RPMI8226 (cell line): ENCODE measurements at places on chromosomes 6 and 20.

GRCh38 chr20:18496042-18496441 is 983 bp downstream of the RBBP9 start:
- DNase-seq: no peak

- DNase-seq: peak; percentile 80
Observed at GRCh38 chr6:163756079-163756478, 341.6 kb downstream of the QKI start.

- DNase-seq: no peak
Observed at GRCh38 chr6:156595476-156595875, 181.7 kb upstream of the ARID1B start.

DNA sequence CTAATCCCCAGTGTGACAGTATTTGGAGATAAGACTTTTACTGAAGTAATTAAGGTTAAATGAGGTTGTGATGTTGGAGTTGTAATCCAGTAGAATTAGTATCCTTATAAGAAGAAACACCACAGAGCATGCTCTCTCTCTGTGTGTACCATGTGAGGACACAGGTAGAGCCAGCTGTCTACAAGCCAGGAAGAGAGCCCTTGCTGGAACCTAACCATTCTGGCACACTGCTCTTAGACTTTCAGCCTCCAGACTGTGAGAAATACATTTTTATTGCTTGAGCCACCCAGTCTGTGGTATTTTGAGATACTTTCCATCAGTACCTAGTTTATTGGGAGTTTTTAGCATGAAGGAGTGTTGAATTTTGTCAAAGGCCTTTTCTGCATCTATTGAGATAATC is 110.2 kb downstream of the PHF3 start:
- DNase-seq: no peak

- DNase-seq: no peak
Observed at GRCh38 chr20:40644863-40645262, 44.2 kb downstream of the MAFB start.

- no peak for DNase-seq
Observed at GRCh38 chr20:44431502-44432234, 44.0 kb upstream of the TTPAL start.

DNA sequence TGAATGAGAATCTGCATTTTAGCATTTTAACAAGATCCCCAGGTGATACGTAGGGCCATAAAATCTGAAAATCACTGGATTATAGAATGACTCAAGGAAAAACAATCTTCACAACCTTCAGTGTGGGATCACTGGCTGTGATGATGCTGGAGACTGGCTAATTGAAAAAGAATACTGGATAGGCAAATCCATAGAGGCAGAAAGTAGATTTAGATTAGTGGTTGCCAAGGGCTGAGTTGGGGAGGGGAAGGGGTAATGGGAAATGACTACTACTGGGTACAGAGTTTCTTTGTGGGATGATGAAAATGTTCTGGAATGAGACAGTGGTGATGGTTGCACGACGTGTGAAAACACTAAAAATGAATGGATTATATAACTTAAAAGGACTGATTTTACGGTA is 84.1 kb downstream of the CDK19 start:
- no peak for DNase-seq

DNA sequence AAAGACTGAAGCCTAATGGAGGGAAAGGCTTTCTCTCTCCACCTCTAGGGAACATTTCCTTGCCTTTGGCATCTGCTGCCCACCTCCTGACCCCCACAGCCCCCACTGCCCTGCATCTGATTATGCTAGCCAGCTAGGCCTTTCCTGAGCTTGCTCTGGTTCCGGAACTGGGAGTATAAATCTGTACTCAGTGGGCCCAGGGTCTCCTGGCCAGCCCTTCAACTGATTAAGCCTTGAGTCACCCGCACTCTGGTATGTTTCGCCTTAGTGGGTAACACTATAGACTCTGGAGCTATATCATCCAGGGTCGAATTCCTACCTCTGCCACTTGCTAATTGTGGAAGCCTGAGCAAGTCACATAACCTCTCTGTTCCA is 45.6 kb upstream of the RIPOR2 start:
- DNase-seq: no peak

GRCh38 chr20:38951611-38952010 is 10.5 kb upstream of the DHX35 start:
- DNase-seq: no peak

GRCh38 chr20:61725966-61726365 is 339.7 kb downstream of the TAF4 start:
- no peak for DNase-seq

DNA sequence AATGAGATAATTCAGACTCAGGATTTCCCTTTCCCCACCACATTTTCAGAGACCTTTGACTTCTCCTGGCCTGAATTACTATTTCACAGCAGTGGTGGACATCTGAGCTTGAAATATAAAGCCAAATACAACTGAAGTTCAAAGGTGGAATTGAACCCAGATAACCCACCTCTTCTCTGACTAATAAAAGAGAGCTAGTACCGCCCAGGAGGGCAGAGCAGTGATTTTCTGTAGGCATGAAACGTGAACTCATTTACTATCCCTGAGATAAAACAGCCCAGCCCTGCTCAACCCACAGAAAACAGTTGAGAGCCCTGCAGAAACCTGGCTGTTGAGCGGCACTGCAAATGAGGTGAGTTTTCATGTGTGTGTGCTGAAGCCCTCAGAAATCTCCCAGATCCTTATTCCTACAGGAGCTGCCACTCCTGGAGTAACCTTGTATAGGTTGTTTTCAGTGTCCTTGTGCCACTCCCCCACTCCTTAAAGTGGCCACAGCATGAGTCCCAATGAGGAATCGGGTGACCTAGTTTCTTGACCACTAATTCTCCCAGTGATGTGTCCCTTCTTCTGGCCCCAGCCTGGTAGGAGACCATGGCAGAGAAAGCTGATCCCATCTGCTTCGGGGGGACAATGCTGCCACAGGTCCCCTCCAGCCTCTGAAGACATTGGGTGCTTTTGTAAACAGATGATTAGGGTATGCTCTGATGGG is 99.2 kb downstream of the NOL4L start:
- no peak for DNase-seq

- peak; percentile 60 for DNase-seq
Observed at GRCh38 chr6:37648465-37649330, 49.0 kb downstream of the MDGA1 start.

DNA sequence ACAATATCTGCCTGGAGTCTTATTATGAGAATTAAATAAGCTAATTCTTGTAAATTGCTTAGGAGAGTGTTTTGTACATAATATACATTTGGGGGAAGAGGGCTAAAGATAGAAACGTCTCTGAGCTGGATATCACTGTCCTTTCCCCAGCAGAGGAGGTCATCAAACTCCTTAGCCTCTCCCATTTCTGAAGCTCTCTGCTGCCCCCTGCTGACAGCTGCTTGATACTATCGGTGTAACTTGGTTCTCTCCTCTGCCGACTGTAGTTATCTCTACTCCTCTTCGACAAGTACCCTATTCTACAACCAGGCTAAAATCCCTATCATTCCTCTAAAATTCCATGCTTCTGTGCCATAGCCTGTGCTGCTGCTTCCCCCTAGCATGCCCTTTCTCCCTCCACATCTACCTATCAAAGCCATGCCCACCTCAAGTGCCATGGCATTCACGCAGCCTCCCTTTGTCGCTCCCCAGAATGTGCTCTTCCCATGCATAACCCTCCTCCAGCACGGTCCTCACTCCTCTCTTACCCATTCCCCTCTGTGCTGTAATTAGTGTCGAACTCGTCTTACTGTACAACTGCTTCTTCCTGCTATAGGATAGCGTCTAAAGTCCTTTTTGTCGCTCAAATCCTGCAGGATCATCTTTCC is 101.2 kb downstream of the EPM2A start:
- peak; percentile 75 for DNase-seq

DNA sequence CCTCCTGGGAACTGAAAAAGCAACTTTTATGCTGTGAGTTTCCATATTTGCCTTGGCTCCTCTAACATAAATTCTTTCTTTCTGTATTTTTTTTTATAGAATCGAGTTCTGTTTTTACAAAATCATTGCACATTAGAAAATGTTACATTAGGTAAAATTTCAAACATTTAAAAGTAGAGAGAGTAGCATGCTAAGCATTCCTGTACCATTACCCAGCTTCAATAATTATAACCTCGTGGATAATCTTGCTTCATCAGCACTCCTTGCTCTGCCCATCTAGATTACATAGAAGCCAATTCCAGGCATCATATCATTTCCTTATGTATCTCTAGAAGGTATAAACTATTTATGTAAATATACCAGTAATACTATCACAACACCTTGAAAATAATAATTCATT is 15.4 kb upstream of the FBXO30 start:
- DNase-seq: no peak
